AG09309 (cell line): ENCODE measurements at places on chromosomes 2 and 18.
A peak's percentile ranks its signal among the peaks of the same experiment; 100 is the strongest.

- peak; percentile 80 for DNase-seq
Measured at GRCh38 chr2:20062615-20063545, 11.5 kb upstream of the LAPTM4A start.

- no peak for DNase-seq
Measured at GRCh38 chr18:63451799-63452660, 24.7 kb upstream of the SERPINB5 start.

GRCh38 chr18:50117863-50118262 lies 77.1 kb downstream of the MYO5B start:
- DNase-seq, result no peak

GRCh38 chr2:120751553-120751952 lies 15.9 kb downstream of the GLI2 start:
- DNase-seq, result no peak

- no peak for DNase-seq
Measured at GRCh38 chr2:38975042-38975441, 85.4 kb downstream of the ARHGEF33 start.

GRCh38 chr2:154587739-154588138 lies 110.8 kb upstream of the KCNJ3 start:
- no peak for DNase-seq

GRCh38 chr2:239106314-239106908 lies 258.5 kb downstream of the TWIST2 start:
- DNase-seq, result peak; percentile 23

- DNase-seq, result no peak
Measured at GRCh38 chr2:54041135-54041534, 70.3 kb upstream of the PSME4 start.

- no peak for DNase-seq
Measured at GRCh38 chr18:77103991-77104531, 28.5 kb downstream of the MBP start.

GRCh38 chr2:31168291-31168690 lies 30.1 kb upstream of the GALNT14 start:
- no peak for DNase-seq
